ENCODE measurements at places on chromosomes 2 and 18.

- DNase-seq = no peak
Observed at GRCh38 chr18:57784034-57784800, 18.9 kb downstream of the ATP8B1 start.

DNA sequence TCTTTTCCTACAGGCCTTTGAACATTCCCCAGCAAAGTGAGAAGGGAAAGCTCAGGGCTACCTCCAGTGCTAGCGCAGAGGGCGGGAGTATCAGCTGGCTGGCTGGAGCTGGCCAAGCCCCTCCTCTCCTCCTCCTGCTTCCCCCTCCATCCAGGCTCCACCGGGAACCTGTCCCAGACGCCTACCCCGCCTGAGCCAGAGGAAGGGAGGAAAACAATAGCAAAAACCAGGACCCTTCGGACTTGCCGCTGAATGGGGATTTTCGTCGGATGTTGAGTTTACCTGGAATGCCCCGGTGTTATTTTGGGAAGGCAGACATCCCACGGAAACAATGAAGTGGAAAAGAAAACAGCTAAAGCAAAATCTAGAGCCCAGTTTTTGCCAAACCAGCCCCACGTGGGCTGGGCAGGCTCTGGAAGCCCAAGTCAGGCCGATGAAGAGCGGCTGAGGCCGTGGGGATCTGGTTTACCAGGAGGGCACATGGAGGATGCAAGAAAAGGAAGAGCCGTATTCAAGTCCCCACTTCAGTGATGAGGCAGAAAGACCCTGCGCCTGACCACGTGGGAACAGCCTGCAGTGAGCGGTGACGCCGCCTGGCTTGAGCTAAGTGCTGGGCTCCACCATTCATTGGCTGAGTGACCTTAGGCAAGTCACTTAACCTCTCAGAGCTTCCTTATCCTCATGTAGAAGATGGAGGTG is 100.4 kb upstream of the LCLAT1 start:
- DNase-seq = no peak

GRCh38 chr2:135050684-135051083 is 1.4 kb upstream of the RAB3GAP1 start:
- no peak for DNase-seq

DNA sequence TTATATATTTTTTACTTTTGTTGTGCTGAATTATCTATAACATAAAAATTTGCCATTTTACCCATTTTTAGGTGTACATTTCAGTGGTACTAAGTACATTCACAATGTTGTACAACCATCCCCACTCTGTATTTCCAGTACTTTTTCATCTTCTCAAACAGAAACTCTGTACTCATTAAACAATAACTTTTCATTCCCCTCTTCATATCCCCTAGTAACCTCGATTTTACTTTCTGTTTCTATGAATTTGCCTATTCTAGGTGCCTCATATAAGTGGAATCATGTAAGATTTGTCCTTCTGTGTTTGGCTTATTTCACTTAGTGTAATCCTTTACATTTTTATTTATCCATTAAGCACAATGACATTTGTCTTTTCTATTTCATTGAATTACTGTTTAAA is 51.3 kb downstream of the GTF2A1L start:
- no peak for DNase-seq

DNA sequence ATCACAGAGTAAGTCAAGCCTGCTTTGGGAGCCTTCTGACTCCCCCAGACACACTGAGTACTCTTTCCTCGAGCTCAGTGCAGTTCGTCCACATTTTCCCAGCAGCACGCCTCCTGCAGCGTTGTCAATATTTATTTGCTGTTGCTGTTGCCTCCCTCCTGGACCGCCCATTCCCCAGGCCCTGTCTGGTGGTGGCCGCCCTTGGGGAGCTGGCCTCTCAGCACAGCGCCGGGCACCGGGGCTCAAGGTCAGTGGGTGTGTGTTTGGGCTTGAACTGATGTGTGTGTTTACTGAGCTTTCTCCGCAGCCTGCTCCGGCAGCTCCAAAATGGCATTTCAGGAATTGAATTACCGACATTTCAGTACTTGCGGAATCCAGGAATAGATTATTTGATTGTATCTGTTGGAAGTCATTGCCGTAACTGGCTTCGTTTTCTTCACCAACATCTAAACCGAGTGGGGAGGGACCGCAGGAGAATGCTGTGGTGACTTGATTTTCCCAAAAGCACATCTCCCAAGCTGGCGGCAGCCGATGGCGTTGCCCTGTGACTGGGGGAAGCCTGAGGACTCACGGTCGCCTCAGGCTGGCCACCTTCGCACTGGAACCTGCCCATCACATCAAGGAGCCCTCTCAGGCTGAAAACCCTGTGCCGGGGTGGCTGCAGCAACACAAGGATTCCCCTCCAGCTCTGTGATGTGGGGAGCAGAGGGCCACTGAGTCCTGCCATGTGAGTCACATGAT is 66.0 kb downstream of the HPCAL1 start:
- no peak for DNase-seq

DNA sequence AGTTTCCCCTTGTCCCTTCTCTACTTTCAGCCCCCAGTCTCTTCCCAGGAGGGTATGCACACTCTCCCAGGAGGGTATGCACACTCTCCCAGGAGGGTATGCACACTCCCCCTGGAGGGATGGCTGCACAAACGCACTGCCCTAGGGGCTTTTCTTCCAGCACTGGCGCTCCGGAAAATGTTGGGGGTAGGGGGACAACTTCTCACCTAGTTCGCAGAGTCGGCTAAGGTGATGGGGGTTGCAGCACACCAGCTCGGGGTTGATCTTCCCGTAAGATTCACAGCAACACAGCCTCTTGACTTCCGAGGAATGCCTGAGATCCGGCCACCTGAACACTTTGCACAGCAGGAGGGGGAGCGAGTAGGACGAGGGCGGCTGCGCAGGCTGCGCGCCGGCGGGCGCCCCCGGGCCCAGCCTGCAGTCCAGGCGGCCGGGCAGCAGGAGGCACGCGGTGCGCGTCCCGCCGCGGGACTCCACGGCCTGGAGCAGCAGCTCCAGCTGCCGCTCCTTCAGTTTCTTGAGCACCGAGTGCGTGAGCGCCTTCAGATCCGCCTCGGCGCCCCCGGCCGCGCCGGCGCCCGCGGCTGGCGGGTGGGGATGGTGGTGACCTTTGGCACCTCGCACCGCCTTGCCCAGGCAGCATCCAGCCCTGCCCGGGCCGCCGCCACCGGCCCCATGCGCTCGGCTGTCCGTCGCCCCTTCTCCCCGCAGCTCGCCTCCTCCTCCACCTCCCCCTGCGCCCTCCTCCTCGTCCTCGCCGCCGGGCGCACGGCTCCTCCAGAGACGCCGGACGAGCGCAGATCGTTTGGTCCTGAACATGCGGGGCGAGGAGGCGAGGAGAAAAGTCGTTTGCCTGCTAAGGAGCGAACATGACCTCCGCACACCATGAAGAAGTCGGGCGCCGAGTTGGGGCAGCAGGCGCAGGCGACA is 894 bp downstream of the SMAD7 start:
- DNase-seq = peak; percentile 83

DNA sequence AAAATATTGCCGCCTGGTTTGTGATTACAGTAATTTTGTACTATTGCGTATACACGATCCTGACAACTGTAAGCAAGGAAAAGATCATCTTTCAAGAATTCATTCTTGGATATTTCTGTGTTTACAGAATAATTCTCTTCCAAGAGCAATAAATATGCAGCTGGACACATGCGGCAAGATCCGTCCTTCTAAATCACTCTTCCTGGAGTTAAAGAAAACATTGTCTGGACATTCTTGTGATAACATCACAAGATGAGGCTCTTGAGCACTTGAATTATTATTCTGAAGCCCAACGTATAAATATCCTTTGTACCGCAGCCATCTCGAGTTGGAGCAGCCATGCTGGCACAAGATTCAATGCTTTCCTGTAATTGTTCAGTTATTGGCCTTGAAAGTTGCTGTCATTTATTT is 9.9 kb downstream of the FHL2 start:
- no peak for DNase-seq

- no peak for DNase-seq
Observed at GRCh38 chr2:61471905-61472805, 1.3 kb upstream of the USP34 start.

GRCh38 chr2:15271276-15271675 is 289.9 kb downstream of the NBAS start:
- no peak for DNase-seq

DNA sequence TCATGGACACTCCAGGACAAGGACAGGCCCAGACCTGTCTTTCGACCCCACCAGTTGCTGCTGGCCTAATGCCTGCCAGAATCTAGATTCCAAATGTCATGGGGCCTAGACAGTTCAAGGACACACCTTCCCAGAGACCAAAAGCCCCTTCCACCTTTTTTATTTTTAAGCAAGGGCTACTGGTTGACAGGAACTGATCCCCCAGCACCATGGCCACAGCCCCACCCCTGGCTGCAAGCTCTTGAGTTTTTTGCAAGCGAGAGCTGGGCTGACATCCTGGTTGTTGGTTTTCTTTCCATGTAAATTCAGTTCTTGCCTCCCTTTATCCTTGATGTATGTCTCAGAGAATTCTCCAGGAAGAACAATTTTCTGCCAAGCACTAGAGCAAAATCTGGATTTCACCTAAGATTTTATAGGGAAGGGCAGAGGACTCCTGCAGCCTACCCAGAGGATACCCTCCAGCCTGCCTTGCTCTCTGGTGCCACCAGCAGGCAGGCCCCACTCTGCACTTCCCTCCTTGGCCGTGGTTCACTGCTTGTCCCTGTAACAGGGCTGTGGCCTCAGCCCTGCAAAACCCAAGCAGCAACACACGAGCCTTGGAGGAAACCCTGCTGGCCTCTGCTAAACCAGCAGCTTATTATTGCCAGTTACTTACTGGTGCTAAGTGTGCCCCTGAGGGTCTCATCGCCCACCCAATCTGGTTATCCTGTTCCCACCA is 97.7 kb downstream of the TWIST2 start:
- no peak for DNase-seq

- DNase-seq = no peak
Observed at GRCh38 chr18:32919799-32920198, 147.0 kb upstream of the KLHL14 start.

DNA sequence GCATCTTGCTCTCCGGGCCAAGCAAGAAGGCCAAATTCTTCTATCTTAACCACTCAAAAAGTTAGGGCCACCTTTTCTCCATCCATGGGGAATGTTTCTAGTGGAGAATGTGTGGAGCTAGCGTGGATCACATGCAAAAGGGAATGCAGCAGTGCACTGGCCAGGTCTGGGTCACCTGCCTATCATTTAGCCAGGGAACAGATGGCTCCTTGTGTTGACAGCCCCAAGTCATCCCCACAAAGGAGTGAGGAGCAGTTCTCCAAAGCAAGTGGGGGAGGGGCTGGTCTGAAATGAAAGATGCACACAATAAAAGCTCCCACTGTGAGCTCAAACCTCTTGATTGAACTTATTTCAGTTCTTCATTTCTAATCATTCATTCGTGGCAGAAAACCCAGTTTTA is 19.1 kb downstream of the EPB41L3 start:
- DNase-seq = no peak

- DNase-seq = peak; percentile 5
Observed at GRCh38 chr2:54704238-54704637, 19.2 kb upstream of the EML6 start.

- DNase-seq = no peak
Observed at GRCh38 chr2:47528874-47529273, 125.9 kb downstream of the MSH2 start.

DNA sequence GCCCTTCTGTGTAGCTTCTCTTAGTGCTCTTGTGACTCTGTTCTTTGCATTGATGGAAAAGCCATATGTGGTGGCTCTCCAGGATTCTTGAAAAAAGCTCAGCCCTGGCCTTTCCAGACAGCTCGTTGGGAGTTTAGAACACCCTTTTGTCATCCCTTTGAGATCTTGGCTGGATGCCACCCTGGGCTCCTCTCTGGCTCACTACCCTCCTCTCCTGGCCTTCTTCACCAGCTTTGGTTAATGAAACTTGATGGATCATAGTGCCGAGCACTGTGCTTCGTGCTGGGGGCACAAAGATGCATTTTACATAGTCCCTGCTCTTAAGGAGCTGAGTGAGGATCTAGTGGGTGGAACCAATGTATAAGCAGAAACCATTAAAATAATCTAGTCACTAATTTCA is 15.6 kb upstream of the FHOD3 start:
- DNase-seq = no peak

- no peak for DNase-seq
Observed at GRCh38 chr18:79933765-79934164, 17.7 kb downstream of the SLC66A2 start.

DNA sequence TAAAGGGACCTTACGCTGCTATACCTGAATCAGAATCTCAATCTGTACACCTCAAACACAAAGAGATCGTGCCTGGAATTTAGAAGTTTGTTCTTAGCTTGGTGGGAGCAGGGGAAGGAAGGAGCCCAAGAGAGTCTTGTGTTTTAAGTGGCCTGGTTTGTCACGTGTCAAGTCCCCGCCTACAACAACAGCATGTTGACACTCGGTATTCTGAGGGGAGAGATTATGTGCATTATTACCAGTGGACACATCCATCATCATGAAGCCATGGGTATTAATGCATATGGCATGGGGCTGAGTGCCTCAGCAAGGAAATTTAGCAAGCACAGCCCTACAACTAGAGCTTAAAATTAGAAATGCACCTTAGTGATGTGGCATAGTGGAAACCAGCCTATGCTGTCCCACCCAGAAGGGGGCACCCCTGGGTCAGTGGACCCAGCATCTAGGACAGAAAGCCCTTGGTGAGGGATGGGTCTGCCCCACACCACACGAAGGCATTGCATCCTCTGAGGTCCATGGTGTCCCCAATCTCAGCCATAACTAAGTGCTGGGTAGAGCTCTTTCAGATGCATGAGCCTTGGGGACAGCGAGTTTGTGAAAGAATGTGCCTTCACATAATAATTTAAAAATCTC is 138.7 kb downstream of the MGAT5 start:
- DNase-seq = no peak

DNA sequence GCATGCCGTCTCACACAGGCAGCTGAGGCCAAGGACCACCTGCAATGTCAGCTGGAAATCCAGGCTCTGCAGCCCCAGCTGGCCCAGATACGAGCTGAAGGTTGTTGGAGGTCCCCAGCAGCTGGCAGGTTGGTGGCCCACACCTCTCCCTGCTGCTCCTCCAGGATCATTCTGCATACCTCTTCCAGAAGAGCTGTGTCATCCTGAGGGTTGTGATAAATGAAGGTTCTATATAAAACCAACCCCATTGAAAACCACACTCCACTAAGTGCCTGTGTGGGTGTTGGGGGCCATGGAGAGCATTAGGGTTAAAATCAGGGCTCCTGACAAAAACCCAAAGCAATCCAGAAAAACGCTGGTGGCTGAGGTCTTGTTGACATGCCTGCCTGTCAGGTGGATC is 50.4 kb downstream of the C1QL2 start:
- no peak for DNase-seq

GRCh38 chr2:45938649-45939511 is 287.4 kb downstream of the PRKCE start:
- no peak for DNase-seq

- no peak for DNase-seq
Observed at GRCh38 chr2:240988146-240988545, 10.3 kb upstream of the SNED1 start.

DNA sequence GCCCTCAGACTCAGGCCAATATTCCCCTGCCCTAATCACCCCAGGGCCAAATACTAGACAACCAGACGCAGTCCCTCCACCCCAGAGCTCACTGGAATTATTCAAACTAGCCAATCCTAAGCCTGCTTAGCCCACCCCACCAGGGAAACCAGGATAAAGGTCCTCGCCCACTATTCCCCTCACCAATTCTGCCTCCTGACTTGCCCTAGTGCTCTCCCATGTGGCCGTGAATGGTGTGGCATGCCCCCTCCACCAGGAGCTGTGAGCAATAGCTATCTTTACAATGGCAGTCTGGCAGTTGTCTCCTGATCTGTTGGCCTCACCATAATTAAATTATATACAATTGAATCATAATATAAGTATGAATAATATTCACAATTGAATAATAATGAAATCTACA is 42.3 kb downstream of the FAM124B start:
- DNase-seq = no peak

GRCh38 chr2:59182249-59182648 is 941.1 kb upstream of the FANCL start:
- DNase-seq = peak; percentile 32

All from retina (tissue), 1 donor.